Pancreas (tissue), 10 donors: ENCODE measurements at places on chromosomes 7 and 10. TPM values are rescaled to one million over a fixed set of nuclear protein-coding genes. Genes with fewer than 3 reads are reported as not detected.

Gene ZNF92
- 5.0 TPM for total RNA-seq

Gene RARRES2
- 125 TPM for total RNA-seq

DNA sequence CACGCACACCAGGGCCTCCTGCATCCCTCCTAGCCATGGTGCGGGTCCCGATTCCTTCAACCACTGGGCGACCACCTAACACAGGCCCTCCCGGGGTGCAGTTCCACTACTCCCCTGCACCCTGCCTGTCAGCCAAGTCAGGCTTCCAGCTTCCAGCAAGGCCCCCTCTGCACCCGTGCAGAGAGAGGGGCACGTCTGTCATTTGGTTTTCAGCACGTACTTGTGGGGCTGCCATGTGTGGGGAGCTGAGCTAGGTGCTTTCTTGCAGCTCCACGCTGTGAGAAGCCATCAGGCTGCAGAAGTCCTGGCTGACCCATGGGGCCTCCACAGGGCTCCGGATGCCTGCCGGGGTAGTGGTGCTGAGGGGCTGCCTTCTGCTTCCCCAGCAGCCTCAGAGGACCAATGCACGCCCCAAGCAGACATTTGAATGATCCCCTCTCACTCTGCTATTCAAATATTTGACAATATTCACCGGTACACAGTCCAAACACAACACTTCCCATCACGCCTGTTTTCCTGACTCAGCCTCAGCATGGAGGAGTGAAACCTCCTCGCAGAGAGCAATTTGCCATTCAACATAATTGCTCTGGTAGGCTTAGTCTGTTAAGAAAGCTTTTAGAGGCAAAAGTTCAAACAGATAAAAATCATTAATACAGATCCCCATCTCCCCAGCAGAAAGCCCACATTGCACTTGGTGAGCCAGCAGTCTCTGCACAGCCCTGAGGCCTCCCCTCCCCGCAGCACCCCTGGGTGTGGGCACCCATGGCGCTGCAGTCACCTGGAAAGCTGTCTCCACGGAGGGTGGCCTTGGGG, 449.9 kb downstream of the PTPRN2 start:
- DNase-seq, result no peak

DNA sequence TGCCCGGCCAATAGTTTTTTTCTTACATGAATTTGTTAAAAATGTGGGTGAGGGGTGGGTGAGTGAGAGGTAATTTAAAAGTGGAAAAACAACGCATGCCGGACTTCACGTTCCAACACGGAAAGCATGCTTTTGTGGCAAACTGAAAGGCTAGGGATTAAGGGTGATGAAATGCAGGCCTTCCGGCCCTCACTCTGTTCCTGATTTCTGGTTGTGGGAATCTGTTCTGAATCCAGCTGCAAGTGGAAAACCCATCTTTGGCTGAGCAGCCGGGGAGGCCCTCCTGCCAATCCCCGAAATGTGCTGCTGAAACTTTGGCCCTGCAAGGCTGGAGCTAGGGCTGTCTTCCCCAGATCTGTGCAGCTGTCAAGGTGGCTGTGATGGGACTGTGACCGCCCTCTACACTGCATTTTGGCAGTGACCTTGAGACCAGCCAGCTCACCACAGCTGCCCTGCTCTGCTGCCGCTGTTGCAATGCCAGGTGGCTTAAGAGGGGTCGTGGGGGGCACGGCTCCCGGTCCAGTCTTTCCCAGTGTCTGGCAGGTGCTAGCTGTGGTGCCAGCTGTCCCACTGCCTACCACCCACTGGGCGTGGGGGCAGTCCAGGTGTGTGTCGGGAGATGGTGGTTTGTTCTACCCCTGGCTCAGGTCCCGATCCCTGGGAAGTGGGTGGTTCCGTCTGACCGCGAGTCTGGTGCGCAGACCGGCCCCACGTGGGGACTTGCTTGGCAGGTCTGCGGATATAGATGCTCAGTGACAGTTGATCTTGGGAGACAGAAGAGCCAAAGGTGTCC, 39.0 kb downstream of the TET1 start:
- peak; percentile 63 for DNase-seq

DNA sequence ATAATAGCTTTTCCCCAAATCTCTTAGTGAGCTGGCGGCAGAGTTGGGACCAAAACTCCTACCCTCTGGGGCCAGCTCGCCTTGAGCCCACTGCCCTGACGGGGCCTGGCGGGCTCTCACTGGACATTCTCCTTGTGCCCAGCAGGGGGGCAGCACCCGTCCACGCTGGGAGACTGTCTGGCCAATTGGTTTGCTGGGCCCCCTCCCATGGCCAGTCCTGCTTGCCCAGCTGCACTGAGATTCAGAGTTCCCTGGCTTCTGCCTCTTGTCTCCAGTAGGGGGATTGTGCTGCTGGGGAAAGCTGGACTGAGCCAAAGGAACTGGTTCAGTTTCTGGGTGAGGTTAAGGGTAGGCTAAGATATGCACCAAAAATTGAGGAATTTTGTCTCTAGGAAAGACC, 59.8 kb downstream of the RAMP3 start:
- DNase-seq, result no peak

Gene FKBP6
- total RNA-seq, result not detected

- DNase-seq, result no peak
Measured at GRCh38 chr10:103853428-103854264, 1.7 kb downstream of the SH3PXD2A start.

DNA sequence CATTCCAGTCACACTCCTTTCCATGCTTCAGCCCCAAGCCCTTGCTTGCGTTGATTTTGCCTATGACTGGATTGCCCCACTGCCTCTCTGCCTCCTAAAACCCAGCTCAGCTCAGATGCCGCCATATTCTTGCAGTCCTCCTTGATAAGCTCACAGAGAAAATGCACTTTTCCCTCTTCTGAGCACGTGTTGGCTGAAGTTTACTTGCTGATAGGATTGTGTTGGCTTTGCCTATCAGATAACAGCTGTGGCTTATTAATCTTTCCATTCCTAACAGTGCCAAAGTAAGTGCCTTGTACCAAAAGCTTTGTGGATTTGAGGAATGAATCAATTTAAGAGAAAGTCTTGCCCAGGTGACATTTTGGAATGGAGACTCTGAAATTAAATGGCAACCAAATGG, 249.2 kb downstream of the PHTF2 start:
- no peak for DNase-seq
